Activated CD8-positive, alpha-beta T cell treated with anti-CD3 and anti-CD28 coated beads for 36 hours (primary cell): ENCODE measurements at places on chromosomes 2 and 18. TPM values are rescaled to one million over a fixed set of nuclear protein-coding genes. Genes with fewer than 3 reads are reported as not detected.

GRCh38 chr2:217672472-217672871, 330.3 kb downstream of the TNS1 start:
- H3K4me1 ChIP-seq, result no peaks in the 10 kb centered on the region
- H3K4me3 ChIP-seq, result no peak overlapping the region

DNA sequence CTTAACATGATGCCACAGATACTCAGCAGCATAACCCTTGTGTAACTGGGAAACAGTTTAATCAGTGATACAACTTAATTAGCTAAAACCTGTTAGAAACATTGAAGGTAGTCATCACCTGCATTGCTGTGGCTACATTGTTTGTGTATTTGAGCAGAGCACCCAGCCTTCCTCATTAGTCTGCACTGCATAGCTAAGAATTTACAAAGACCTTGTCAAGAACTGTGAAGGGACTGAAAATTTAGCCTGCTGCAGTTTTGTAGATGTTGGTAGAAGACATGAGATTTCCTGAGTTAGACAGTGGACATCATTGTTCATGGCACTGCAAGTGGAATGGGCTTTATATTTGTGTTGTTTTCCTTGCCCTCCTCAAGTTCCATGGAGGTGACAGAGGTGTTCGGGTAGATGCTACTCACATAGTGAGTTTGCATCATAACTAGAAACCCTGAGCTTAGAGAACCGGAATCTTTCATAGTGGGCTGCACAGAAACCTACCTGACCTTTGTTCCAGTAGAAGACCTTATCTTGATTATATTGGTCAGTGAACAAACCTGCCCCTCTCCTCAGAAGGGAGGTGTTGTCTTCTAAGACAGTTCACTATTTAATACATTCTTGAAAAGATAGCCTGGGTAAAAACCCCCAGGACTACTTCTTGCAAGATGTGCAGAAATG, 12.5 kb downstream of the VAPA start:
- peaks cover 8% of the 10 kb centered on the region for H3K36me3 ChIP-seq
- no peaks in the 10 kb centered on the region for H3K27me3 ChIP-seq
- peaks cover 77% of the 10 kb centered on the region for H3K4me1 ChIP-seq

DNA sequence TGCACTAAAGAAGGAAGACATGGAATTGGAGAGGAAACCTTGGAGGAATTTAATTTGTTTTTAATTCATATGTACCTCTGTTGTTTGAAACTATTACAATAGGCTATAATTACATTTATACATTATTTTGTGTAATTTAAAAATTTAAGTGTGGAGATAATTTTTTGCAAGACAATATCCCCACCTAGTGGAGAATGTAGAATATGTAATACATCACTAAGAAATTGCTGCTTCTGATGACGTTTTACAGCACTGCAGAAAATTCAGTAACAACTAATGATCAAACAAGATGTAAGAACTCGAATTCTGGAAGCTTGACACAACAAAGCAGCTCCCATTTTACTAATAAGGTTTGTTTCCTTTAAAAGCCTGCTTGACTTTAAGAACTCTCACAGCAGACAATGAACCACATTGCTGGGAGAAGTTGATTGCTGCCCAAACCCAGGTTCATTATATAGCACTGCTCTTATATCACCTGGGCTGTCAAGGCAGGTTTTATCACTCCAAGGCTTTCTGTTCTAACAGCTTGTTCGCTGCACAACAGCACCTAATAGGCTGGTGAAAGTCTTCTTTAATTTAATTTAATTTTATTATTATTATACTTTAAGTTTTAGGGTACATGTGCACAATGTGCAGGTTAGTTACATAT, 53.4 kb downstream of the THADA start:
- no peak for DNase-seq
- H3K4me3 ChIP-seq, result no peak overlapping the region
- H3K36me3 ChIP-seq, result peaks cover 12% of the 10 kb centered on the region
- H3K4me1 ChIP-seq, result peaks cover 7% of the 10 kb centered on the region
- no peaks in the 10 kb centered on the region for H3K27me3 ChIP-seq

DNA sequence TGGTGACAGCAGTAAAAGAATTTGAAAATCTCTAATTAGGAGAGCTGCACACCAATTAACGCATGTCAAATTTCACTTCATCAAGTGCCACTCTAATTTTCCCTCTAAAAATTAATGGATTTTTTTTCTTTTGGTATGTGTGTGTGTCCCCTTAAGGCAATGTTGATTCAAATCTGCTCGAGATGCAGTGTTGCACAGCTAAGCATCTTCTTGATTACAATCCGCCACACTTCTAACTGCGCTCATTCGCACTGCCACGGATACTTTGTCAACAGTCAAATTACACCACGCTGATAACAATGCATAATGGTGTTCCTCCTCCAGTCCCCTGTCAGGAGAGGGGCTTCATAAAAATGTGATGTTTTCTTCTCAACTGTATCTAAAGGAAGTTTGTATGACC, 261.4 kb downstream of the MEIS1 start:
- no peaks in the 10 kb centered on the region for H3K27me3 ChIP-seq
- DNase-seq, result no peak
- H3K36me3 ChIP-seq, result no peaks in the 10 kb centered on the region
- H3K4me3 ChIP-seq, result no peak overlapping the region

GRCh38 chr2:230868947-230869913, 4.5 kb downstream of the ITM2C start:
- no peak for DNase-seq
- no peak overlapping the region for H3K27ac ChIP-seq
- H3K4me3 ChIP-seq, result no peak overlapping the region
- no peaks in the 10 kb centered on the region for H3K27me3 ChIP-seq

GRCh38 chr2:46878886-46879285, 36.7 kb downstream of the MCFD2 start:
- no peaks in the 10 kb centered on the region for H3K36me3 ChIP-seq
- no peak overlapping the region for H3K27ac ChIP-seq
- no peaks in the 10 kb centered on the region for H3K4me1 ChIP-seq
- no peak overlapping the region for H3K4me3 ChIP-seq
- DNase-seq, result no peak

DNA sequence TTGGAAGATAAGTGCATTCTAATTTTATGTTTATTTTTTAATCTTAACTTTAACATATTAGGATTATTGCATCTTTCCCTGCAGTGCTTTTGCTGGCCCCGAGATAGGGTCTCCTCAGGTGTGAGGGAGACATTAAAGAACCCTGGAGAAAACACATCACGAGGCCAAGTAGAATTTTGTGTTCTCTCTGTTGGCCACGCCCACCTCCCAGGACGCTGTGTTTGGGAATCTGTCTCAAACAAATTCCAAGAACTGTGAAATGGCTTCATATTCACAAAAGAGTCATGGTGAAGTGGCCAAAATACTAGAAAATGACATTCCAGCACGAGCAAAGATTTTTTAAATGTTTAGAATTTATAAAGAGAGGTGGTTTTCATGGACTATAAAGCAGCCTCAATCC, 27.3 kb downstream of the RNF144A start:
- H3K36me3 ChIP-seq, result peaks cover 50% of the 10 kb centered on the region
- H3K27me3 ChIP-seq, result no peaks in the 10 kb centered on the region
- no peak for DNase-seq
- H3K27ac ChIP-seq, result no peak overlapping the region
- peaks cover 39% of the 10 kb centered on the region for H3K4me1 ChIP-seq

DNA sequence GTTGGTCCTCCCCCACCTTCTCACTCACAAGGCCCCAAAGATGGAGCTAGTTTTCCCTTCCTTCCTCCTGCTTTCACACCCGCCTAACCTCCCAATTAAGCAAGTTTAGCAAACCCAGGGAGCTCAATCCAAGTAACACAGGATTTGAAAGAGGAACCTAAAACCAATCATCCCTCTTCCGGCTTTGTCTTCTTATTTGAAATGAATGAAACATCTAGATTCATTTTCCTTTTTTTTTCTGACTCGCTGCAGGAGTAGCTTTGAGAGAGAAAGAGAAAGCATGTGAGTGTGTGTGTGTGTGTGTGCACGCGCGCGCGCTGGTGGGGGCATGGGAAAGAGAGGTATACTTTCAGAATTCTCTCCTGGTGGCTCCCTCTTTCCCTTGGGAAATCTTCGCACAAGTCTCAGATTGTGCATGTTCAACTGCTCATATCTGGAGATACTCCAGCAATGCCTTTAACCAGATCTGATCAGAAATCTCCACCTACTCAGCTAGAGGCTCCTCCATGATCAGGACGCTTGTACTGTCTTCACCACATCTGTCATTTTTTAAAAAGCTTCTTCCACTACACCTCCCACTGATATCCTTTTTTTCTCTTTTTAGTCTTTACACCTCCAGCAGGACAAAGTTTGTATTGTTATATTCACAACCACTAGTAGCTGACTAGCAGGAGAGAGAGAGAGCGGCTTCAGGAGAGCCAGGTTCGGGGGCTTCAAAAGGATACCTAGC, 1.7 kb downstream of the SLC8A1 start:
- H3K27me3 ChIP-seq, result peaks cover 36% of the 10 kb centered on the region
- H3K4me3 ChIP-seq, result peak overlapping the region; percentile 71
- peaks cover 23% of the 10 kb centered on the region for H3K4me1 ChIP-seq
- no peak for DNase-seq

The BCL11A gene
- total RNA-seq, result 0.45 TPM
